Neural crest cell (in vitro differentiated cells): ENCODE measurements at places on chromosomes 7 and 10.

DNA sequence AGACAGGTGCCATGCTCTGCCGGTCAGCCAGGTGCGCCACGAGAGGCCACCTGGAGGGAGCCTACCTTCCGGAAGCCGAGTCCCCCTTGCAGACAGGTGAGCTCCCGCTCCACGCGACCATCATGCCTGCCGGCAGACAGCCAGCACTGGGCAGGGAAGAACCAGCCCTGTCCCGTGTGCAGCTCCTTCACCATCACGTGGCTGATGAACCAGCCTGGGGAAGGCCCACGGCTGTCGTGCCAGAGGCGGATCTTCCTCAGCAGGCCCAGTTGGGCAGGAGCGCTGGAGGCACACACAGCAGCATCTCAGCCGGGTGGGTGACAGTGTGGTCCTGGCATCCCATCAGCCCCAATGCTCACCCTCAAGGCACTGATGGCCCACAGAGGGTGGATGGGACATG, 108.9 kb downstream of the PKD1L1 start:
- DNase-seq = no peak

GRCh38 chr7:106480616-106481031, 180.3 kb downstream of the CCDC71L start:
- no peak for DNase-seq

- DNase-seq = no peak
Observed at GRCh38 chr10:69401416-69401815, 15.3 kb downstream of the TACR2 start.

DNA sequence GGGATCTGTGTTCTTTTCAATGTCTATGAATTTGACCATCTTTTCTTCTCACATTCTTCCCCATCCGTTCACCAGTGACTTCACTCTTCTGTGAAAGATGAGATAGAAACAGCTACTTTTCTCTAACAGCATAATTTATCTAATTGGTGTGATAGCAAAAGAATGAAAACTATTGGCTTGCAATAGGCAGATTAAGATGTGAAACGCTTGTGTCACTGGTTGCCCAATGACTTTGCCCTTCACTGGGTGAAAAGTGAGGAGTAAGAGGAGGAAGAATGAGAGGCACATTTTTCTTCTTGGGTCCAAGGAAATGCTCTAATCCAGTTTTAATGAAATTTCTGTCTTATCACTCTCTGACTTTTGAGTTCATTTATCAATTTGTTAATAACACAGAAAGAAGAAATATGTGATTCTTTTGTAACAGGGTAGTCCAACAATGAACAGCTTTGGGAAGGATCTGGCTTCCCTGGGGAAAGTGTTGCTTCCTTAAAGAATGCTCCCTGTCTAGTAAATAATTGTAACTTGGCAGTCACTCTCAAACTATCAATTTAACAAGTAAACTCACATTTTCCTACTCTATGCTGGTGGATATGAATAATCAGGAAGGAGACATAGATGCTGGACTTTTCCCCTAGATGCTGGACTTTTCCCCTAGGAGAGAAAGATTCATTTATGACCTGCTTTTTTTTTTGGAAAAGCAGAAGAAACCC, 35.1 kb downstream of the BET1 start:
- no peak for DNase-seq

- DNase-seq = no peak
Observed at GRCh38 chr7:132537456-132538145, 38.7 kb downstream of the PLXNA4 start.

- no peak for DNase-seq
Observed at GRCh38 chr7:129017933-129018538, 36.9 kb downstream of the TNPO3 start.
